Anterior cingulate cortex (tissue), 58 donors: ENCODE measurements at places on chromosomes 16 and 17.

DNA sequence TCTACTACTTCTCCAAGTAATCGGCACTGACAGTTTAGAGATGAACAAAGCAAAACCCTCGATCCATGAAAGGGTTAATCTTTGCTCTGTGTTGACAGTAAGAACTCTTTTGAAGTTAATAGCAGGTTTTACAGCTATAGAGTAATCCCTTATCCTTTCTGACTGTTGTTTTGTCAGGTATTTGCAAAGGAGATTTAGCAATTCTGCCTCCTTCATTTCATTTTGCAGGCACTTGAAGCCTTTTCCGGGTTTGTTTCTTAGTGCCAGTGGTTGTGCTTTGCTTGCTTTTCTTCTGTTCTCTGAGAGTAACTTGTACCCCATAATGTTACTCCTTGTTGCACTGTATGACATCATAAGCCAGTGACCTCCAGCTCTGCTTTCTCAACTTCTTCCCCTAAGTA lies 64.5 kb downstream of the TANGO6 start:
- DNase-seq, result no peak

DNA sequence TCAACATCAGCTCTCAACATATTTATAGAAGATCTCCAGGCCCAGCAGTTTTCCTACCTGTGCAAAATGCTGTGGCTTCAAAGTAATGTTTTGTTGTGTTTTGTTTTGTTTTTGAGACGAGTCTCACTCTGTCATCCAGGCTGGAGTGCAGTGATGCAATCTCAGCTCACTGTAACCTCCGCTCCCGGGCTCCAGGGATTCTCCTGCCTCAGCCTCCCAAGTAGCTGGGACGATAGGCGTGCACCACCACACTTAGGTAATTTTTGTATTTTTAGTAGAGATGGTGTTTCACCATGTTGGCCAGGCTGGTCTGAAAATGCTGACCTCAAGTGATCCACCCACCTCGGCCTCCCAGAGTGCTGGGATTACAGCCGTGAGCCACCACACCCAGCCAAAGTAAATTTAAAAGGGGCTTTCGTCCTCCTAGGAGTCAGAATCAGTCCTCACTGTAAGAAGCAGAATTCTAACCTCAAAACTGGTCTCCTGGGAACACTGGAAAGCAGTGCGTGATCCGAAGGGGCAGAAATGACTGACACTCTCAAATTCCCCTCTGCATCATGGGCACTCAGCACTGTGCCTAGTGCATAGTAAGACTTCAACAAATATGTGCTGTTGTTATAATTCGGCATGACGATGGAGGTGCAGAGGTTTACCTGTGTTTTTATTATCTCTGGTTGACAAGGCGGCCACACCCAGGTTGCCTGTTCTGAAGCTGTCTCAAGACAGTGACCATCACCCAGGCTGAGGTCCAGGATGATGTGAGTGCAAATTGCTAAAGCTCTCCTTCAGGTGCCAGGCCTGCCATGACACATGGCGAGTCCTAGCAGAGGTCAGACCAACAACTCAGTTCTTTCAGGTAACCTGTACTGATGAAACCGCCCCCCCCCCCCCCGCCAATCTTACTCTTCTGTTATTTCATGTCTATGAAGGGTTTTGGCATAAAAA lies 59.8 kb downstream of the ADCY9 start:
- no peak for DNase-seq

DNA sequence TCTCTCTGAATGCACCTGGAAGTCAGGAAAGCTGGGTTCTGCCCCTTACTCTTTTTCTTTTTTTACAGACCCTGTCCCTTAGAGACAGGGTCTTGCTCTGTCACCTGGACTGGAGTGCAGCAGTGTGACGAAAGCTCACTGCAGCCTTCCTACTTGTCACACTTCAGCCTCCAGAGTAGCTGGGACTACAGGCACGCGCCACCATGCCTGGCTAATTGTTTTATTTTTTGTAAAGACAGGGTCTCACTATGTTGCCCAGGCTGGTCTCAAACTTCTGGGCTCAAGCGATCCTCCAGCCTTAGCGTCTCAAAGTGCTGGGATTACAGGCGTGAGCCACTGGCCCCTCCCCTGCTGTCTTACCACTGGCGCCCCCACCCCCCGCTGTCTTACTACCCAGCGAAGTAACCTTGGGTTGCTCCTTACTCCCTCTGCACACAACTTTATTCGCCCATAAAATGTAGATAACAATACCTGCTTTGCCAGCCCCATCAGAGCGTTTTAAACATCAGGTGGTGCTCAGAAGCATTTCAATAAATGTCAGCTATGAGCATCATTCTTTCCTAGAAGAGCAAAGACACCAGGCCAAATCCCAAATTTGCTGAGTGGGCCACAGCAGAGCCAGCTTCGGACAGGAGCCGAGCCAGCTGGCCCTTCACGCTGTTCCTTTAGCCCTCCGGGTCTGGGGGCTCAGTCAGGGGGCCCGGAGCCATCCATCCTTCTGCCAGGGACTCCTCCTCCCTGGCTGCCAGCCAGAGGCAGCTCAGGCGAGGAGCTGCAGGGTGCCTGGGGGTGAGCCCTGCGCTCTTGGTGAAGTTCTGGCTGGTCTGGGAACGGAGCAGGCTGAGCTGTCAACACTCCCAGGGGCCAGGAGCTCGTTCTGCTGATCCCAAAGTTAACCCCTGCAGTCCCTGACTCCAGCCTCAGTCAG lies 24.4 kb downstream of the SRL start:
- DNase-seq, result no peak

DNA sequence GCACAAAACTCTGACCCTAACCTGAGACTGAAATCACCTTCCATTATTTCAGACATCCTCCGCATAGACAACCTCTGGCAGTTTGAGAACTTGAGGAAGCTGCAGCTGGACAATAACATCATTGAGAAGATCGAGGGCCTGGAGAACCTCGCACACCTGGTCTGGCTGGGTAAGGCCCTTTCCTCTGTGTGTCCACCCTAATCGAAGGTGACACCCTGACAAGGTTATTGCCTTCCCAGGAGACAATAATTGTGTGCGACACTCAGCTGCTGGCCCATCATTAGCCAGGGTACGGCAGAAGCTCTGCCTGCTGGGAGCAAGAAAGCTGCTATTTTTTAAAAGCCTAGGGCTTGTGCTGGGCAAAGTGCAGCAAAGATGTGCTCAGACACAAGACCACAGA lies 11.1 kb downstream of the DRC3 start:
- DNase-seq, result no peak

DNA sequence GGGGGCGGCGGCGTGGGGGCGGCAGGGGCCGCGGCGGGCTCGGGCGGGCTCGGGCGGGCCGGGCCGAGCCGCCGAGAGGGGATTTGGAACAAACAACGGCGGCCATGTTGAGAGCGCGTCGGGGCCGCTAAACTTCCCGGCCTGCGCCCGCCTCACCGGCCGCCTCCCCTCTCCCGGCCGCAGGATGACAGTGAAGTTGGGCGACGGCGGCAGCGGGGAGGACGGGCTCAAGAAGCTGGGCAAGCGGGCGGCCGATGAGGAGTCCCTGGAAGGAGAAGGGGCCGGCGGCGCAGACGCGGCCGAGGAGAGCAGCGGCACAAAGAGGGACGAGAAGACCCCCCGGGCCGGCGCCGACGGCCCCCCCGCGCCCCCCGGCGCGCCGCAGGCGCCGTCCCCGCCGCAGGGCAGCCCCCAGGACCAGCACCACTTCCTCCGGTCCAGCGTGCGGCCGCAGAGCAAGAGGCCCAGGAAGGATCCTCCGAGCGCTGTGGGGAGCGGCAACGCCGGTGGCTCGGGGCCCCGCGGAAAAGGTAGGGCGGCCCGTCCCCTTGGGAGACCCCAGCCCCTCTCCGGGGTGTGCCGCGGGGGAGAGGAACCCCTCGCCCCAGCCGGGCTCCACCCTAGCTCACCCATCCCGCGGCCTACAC lies 2.4 kb downstream of the CRAMP1 start:
- DNase-seq, result no peak

DNA sequence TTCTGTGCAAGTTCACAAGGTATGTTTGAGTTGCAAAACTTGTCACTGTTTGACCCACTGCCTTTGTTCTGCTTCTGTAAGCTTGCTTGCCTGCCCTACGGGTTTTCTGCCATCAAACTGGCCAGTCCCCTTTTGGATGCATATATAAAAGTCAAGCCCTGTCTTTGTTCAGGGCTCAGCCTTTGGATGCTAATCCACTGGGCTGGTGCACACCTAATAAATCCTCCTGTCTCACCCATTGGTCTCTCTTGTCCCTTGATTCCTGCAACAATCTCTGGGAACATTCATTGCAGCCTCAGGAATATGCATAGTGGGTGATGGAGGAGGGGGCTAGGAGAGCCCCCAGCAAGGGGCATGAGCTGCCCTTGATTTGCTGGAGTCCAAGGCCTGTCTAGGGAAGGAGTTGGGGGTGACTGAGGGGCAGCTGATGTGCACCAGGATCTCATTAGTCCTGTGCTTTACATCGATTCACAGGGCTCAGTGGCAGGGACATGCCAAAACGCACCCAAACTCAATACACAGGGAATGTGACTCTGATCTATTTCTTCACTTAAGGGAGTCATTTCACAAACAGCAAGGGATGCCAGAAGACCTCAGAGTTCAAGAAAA lies 225.4 kb upstream of the NLRP1 start:
- DNase-seq, result no peak
